ENCODE measurements at places on chromosomes 2 and 18.

DNA sequence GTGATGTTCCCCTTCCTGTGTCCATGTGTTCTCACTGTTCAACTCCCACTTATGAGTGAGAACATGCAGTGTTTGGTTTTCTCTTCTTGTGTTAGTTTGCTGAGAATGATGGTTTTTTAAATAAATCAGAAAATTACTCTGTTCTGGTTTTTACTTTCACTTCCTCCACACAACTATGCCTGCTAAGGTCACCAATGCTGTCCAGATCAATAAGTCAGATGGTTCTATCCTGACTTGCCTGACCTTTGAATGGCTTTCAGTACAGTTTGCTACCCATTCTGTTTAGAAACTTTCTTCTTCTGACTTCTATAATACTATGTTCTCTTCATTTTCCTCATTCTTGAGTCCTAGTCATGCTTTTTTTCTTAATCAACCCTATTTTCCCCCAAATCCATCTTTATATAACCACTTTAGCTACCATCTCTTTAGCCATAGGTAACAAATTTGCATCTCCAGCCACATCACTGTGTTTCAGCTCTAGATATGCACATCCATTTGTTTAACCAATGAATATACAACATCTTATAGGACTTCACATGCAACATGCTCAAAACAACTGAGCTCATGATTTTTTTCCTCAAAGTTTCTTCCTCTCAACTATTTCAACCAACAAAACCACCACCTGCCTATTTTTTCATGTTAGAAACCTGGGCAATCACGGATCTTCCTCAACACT lies 58.8 kb upstream of the SLC38A11 start:
- no peaks in the 10 kb centered on the region for H3K36me3 ChIP-seq
- H3K27me3 ChIP-seq: peaks cover 2% of the 10 kb centered on the region
- H3K4me1 ChIP-seq: no peaks in the 10 kb centered on the region

DNA sequence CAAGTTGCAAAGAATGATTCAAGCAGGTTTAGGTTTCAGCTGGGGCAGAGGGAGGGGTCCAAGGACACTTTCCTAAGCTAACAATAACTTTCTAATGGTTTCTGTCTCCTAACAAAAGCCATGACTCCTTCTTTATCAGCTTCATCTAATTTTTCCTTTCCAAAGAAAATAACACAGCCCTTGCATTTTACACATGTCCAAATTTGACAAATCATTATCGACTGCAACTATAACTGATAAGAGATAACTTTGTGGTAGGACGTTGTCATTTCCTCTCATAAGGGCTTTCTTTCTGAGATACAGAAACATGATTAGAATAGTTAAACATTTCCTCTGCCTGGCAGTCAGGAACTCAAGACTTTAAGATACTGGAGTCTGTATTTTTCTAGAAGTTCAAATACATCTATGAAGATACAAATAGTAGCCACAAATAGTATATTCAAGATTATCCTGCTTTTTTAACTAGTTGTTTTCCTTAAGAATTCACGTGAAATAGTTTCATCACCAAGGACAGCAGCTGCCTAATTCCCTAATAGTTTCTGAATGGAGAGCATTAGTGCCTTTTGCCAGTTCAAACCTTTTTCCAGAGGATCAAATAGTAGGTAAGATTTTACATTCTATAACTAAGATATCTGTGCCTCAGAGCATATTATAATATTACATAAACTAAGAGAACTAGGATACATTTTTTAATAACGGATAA lies 263.2 kb downstream of the EXOC6B start:
- peaks cover 14% of the 10 kb centered on the region for H3K4me1 ChIP-seq
- peaks cover 4% of the 10 kb centered on the region for H3K36me3 ChIP-seq
- no peak overlapping the region for H3K27ac ChIP-seq
- DNase-seq: no peak

GRCh38 chr2:113209011-113209645 lies 35.4 kb downstream of the PSD4 start:
- DNase-seq: no peak
- H3K36me3 ChIP-seq: peaks cover 1% of the 10 kb centered on the region
- no peaks in the 10 kb centered on the region for H3K27me3 ChIP-seq
- H3K4me1 ChIP-seq: peaks cover 2% of the 10 kb centered on the region

DNA sequence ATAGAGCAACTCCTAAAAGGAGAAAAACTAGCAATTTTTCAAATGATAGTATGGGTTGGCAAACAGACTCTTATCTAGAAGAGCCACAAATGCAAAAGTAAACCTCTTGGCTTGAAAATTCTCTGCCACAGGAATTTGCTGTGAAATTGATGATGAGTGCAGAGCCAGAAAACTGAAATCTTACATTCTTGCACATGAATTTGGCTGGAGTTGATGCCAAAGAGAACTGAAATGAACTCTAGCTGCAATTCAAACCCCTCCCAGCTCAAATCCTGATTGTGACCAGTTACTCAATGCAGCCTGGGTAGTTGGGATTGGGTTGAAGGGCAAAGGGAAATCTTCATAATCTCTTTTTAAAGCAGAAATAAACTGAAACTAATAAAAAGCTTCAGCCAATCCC lies 266.6 kb downstream of the PDE11A start:
- DNase-seq: no peak
- H3K36me3 ChIP-seq: no peaks in the 10 kb centered on the region
- no peak overlapping the region for H3K4me3 ChIP-seq
- no peak overlapping the region for H3K27ac ChIP-seq
- no peaks in the 10 kb centered on the region for H3K4me1 ChIP-seq
- peaks cover 40% of the 10 kb centered on the region for H3K27me3 ChIP-seq

DNA sequence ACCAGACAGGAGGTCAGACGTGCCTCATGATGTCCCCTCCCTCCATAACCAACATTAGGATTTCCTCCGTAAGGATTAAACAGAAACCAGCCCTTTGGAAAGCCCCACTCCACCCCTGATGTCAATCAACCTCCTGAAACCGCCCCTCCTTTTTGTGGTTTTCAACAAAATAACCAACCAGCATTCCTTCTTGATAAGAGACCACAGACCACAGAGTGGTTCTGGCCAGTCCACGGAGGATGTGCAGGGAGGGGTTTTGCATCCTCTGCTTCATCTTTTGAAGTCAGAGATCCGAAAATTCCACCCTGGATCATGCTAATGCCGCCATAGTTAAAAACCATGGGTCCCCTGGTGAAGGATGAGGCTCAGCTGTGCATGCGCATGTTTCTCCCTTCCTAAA lies 180.0 kb upstream of the CCDC150 start:
- no peaks in the 10 kb centered on the region for H3K36me3 ChIP-seq
- H3K27me3 ChIP-seq: peaks cover 62% of the 10 kb centered on the region
- H3K27ac ChIP-seq: no peak overlapping the region
- peaks cover 15% of the 10 kb centered on the region for H3K4me1 ChIP-seq
- H3K4me3 ChIP-seq: no peak overlapping the region

Data from activated CD4-positive, alpha-beta memory T cell treated with anti-CD3 and anti-CD28 coated beads, Interleukin-2, amount 10 ng/mL, durations not matched to agents 7 days and 5 days (primary cell).